NB4 (cell line): ENCODE measurements at places on chromosomes 5 and 9.

DNA sequence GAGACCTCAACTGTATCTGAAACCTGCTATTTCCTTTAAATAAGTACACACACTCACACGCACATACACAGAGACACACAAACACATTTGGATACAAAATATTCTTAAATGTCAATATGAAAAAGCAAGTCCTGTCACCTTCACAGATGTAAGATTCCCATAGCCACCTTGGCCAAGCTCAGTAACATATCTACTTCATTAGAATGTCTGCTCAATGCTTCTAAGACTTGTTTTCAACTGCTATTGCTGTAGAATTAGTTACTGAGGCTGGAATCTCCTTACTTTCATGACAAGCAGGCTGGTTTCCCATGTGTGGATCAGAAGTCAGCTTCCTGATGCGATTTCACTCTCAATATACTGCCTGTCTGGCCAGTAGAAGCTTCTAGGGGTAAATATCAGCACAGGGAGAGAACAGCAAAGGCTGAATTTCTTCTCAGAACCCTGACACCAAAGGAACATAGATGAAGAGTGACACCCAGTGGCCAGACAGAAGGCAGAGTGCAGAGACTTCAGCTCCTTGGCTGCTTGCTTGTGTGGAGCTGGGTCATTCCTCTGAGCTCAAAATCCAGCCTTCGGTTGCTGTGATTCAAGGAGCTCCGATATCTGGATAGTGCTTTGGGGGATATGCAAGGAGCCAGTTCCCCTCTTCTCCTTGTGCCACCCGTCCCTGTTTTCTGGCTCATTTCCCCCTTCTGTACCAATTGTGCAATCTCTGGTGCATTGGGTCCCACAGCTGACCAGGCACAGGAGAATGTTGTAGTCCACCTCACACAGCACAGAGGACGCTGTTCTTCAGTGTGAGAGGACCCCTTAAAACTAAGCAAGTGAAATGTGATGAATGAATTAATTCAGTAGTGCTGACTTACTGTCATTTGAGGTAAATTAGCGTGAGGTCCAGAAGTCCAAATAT, 26.6 kb upstream of the ABLIM3 start:
- DNase-seq: peak; percentile 74

DNA sequence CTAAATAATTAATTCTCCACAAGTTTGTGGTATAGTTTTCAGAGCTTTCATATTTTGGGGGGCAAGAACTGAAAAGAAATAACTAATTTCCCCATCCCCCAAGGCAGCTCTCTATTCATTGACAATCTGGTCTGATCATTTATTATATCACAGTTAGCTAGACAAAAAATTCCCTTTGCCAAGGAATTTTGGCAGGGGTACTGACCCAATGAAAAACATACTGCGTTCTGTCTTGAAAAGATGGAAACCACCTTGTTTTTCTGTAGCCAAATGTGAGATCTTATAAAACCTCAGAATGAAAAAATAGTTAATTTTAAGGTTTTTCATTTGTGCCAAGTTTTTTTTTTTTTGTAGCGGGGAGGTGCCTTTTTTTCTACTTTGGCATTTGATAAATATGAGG, 1008.9 kb downstream of the EFNA5 start:
- no peak for DNase-seq

DNA sequence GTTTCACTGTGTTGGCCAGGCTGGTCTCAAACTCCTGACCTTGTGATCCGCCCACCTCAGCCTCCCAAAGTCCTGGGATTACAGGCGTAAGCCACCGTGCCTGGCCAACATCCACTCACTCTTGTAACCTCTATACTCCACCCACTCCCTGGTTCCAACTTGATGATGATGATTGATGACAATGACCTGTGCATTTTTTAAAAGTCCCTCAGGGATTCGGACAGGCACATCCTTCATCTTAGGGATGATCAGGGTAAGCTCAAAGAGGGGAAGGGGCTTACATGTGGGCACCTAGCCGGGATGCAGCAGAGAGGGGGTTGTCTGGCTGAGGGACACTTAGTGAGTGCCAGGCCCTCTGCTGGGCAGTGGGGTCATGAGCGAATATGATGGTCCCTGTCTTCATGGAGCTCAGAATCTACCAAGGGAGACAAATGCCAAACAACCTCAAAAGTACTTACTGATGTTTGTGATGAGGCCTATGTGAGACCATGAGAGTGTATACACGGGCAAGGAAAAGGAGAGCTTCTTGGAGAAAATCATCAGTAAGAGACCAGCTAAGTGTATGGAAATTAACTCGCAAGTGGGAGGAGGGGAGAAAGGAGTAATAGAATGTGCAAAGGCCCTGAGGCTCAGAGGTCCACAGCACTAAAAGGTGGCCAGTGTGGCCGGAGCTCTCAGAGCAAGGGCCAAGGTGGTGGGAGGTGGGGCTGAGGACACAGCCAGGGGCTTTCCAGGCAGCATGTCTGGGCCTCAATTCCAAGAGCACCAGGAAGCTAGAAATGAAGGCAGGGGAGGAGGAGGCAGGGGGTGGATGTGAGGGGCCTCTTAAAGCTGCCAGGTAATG, 27.4 kb downstream of the LHX2 start:
- DNase-seq: no peak

DNA sequence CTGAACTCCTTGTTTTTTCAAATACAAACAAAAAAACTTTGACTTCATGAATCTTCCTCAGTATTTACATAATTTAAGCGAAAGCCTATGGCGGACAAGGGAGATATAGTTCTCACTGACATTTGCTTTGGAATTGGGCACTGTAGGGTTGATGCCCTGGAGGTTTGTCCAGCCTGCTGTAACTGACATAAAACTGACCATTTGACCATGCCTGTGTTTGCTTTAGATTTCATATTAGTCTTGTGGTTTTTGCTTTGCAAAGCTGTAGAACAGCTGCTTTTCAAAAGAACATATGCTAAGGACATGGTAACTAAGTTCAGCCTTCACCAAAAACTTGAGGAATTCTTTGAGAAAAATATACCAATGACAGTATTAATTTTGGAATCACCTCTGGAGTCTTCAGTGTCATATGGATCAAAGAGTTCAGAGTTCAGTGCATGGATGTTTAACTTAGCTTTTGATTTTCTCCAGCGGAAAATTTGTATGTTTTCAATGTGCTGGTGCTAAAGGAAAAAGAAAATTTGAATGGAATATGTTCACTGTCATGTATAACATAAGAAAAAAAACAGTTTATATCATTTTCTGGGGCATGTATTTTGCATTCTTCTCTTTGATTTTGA, 1013.1 kb downstream of the NR2F1-AS1 start:
- DNase-seq: no peak

- DNase-seq: no peak
Observed at GRCh38 chr9:91027005-91027404, 225.4 kb downstream of the SYK start.

- no peak for DNase-seq
Observed at GRCh38 chr5:154138701-154139100, 51.8 kb upstream of the GALNT10 start.

DNA sequence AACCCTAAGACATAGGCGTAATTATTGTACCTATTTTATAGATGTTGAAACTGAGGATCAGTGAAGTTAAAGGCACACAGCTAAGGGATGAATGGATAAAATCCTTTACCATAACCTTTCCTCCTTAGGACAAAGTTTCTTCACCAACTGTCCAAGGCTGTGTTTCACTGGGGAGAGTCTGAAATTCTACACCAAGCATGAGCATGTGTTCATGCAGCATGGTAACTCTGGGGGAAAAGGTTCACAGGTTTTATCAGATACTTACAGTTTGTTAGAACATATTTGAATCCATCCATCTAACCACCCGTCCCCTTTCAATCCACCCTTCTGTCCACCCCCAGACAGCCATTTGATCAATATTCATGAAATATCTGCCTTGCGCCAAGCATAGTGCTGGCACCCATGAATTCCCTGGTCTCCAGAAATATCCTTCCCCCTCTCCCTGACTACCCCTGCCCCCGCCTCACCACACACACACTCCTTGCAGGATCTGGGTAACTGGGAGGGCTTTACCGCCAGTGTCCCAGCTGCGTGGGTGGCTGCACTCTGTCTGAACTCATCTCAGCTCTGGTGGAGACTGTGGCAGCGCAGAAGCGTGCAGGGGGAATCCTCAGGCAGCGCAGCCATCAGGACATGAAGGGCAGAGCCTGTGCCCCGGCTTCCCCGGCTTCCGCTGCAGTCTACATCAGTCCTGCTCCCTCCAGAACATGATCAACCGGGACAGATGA, 6.3 kb upstream of the KCNIP1 start:
- no peak for DNase-seq
